LNCaP clone FGC (cell line): ENCODE measurements at places on chromosomes 7 and 10.

- no peak for DNase-seq
Measured at GRCh38 chr10:77905086-77905748, 21.3 kb downstream of the DLG5 start.

- no peak for DNase-seq
Measured at GRCh38 chr7:91033574-91033973, 230.7 kb upstream of the FZD1 start.

DNA sequence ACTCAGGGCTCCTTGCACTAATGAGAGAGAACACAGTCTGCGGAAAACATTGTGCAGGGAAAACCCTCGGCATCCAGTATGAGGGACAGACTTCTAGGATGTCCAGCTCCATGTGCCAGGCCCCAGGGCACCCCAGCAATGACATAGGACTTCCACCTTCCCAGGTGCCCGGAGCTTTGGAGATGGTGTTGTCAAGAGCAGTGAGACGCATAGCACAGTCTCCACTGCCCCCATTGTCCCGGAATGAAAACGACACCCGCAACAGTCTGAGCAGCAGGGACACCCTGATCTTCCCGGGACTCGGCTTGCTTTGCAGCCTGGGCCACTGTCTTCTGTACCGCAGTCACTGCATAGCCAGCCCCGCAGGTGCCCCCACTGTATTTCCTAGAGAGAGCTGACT is 339.2 kb upstream of the ADARB2 start:
- DNase-seq = no peak

DNA sequence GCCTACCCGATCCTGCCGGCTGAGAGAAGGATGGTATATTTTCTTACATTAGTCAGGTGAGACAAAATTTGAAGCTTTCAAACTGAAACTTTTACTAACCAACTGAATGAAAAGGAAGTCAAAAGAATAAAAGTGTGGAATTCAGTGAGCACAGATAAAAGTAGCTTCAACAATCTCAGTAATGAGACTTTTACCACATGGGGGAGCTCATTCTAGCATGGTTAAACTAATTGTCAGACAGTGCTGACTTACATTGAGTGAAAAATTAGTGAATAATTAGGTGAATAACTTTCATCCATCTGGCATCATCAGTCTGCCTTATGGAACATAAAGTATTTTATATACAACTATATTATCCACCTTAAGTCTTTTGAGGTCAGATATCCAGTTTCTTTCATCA is 8.4 kb downstream of the FAM237B start:
- no peak for DNase-seq

DNA sequence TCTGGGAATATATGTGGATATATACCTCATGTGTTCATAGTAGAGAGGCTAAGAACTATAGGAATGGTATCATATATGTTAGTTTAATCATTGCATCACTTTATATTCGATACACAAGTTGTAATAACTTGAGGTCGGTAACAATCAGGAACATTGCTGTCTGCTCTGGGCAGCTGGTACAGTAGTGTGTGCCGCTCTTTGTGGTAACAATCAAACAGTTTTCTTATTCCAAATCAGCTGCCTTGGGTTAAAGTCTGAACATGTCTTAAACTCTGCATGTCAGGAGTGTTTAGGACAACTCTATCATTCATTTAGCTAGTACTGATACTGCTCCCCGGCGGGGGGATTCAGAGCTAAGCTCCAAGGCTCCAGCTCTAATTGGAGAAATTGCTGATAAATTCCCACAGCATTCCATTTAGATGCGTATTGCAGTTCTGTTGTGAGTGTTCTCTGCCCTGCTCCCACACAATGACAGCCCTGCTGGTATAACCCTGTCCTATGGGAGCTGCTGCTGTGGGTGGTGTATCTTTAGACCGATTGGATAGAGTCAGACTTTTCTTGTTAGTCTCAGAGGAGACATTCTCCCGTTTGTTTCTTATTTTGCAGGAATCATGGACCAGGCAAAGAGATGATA is 707.5 kb upstream of the FZD8 start:
- no peak for DNase-seq

GRCh38 chr10:17669185-17669872 is 25.4 kb downstream of the STAM start:
- no peak for DNase-seq

DNA sequence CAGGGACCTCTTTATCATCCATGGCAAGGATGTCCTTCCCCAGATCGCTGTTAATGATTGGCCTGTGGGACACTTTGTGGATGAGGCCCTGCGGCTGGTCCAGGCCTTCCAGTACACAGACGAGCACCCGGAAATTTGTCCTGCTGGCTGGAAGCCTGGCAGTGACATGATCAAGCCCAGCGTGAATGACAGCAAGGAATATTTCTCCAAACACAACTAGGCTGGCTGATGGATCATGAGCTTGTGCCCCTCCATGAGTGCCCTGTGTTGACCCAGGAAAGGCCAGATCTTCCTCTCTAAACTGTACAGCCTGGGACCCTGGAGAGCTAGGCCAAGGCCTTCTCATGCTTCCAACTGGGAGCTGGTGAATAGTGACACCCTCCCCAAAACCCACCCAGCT is 124.1 kb downstream of the CUL2 start:
- peak; percentile 64 for DNase-seq

DNA sequence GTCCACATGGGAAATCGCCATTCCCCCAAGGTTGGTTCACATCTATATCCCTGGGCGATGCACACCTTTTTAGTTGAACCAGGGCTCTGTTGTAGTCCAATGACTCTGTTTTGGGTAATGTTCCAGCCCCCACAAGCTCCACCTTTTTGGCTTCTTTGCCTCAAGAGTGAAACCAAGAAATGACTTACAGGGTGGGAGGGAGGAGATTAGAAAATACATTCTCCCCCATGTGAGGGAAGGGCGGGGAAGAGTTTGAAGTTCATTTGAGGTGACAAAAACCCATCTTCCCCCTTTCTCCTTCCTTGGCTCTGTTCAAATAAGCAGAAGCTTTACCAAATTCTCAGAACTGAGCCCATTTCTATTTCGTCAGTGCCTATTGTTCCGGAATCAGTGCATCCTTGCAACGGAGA is 82.8 kb downstream of the GATA3 start:
- no peak for DNase-seq

GRCh38 chr7:116582806-116583444 is 58.1 kb downstream of the CAV1 start:
- DNase-seq = no peak

DNA sequence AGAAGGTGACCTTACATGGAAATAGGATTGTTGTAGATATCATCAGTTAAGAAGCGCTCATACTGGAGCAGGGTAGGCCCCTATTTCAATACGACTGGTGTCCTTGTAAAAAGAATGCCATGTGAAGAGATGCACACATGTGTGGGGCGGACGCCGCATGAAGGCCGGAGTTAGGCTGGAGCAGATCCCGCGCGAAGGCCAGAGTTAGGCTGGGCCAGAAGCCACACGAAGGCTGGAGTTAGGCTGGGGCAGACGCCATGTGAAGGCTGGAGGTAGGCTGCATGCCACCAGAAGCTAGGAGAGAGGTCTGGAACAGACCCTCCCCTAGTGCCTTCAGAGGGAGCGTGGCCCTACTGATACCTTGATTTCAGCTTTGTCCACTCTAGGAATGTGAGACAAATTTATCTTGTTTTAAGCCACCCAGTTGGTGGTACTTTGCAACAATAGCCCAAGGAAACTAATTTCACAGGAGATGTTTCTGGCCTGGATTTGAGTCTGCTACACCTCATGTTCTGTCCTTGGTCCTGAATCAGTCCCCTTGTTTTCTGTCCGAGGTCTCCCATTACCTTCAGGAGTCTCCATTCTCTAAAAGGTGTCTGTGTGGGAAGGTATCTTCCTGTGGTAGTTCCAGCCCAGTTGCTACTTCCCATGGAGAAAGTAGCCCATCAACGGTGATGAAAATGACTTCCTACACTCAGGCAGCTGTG is 585.8 kb downstream of the LRMDA start:
- no peak for DNase-seq

GRCh38 chr10:86644152-86644793 is 10.1 kb upstream of the OPN4 start:
- no peak for DNase-seq

DNA sequence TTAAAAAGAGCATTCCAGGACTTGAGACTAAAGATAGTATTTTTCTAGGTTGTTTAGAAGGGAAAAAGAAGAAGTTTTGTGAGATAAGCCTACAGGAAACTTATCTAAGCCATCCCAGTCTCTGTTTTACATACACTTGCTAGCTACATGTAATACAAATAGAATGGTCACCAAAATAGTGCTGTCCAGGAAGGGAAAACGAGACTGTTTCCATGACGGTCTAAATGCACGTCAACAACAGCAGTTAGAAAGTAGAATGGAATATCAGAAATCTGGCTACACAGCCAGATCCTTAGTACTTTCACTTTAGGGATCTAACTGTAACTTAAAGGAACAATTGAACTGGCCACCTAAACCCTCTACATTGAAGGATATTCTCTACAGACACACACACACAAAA is 117.6 kb downstream of the TSPAN12 start:
- DNase-seq = no peak

DNA sequence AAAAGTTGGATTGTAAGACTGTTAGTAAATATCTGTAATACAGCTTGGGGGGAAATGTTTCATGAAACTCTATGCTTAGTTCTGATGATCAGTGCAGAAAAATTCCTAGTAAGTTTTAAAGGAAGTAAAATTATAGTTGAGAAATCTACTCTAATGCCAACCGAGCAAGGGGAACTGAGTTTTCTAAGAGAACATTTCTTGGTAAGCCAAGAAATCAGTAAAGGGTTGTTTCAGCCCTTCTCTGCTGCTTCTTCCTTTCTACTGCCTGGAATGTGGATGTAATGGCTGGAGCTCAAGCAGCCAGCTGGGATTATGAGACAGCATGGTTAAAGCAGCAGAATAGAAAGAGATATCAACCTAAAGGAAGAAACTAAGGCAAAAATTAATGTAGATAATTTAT is 15.9 kb upstream of the AKR1B1 start:
- DNase-seq = no peak

DNA sequence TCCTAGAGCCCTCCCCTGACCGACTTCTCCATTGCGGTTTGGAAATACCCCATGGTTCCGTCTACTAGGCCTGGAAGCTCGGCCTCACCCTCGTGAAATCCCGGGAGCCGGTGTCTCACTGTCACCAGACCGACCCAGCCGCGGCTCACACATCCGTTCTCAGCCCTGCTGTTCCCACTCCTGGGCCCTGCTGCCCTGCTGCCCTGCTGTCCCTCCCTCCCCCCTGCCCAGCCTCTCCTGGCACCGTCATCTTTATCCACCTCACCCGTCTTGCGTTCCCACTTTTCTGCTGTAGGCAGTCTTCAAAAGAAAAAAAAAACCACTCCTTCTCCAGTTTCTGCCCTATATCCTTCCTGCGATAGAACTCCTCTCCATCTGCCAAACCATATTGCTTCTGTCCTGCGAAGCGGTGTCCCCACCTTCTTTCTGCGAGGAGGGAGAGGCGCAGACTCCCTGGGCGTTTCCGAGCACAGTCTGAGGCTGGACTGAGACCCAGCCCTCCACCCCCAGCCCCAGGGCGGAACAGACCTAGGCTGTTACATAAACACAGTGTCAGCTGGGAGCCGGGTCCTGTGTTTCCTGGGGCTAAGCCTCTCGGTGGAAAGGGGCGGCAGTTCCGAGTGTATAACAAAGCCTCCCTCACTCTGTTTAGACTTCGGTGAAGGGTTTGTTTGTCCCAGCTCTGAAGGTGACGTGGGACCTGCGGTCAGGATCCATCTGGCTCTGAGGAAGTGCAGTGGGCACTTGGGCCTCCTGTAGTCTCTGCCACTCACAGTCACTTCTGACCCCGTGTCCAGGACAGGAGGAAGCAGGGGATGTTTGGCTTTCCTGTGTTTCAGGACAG is 2.8 kb downstream of the AGAP3 start:
- DNase-seq = no peak

DNA sequence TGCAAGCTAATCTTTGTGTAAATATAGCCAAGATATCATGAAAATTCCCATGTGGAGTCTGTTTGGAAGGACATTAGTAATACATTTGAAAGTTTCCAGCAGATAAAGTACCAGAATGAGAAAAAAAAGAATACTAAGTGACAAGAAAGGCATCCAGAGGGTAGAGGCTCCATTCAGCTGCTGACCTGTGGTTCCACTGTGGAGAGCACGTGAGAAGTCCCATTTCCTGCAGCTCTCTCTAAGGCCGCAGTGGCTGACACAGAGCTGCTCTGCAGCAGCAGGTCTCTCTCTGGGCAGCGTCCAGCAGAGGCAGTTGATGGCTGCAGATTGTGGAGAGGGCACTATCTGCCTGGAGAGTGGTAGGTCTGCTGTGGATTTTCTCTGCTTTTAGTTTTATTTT is 100.1 kb upstream of the TMEM72 start:
- no peak for DNase-seq

GRCh38 chr7:2761801-2762497 is 73.9 kb downstream of the AMZ1 start:
- no peak for DNase-seq

GRCh38 chr7:90267263-90267858 is 22.4 kb downstream of the CFAP69 start:
- no peak for DNase-seq

GRCh38 chr10:73867126-73867807 is 7.1 kb downstream of the CAMK2G start:
- no peak for DNase-seq

- DNase-seq = peak; percentile 30
Measured at GRCh38 chr7:38147005-38147404, 31.0 kb upstream of the STARD3NL start.

GRCh38 chr7:95002775-95003174 is 95.4 kb downstream of the PPP1R9A start:
- no peak for DNase-seq

GRCh38 chr10:83289373-83289772 is 849.9 kb upstream of the GHITM start:
- DNase-seq = no peak

DNA sequence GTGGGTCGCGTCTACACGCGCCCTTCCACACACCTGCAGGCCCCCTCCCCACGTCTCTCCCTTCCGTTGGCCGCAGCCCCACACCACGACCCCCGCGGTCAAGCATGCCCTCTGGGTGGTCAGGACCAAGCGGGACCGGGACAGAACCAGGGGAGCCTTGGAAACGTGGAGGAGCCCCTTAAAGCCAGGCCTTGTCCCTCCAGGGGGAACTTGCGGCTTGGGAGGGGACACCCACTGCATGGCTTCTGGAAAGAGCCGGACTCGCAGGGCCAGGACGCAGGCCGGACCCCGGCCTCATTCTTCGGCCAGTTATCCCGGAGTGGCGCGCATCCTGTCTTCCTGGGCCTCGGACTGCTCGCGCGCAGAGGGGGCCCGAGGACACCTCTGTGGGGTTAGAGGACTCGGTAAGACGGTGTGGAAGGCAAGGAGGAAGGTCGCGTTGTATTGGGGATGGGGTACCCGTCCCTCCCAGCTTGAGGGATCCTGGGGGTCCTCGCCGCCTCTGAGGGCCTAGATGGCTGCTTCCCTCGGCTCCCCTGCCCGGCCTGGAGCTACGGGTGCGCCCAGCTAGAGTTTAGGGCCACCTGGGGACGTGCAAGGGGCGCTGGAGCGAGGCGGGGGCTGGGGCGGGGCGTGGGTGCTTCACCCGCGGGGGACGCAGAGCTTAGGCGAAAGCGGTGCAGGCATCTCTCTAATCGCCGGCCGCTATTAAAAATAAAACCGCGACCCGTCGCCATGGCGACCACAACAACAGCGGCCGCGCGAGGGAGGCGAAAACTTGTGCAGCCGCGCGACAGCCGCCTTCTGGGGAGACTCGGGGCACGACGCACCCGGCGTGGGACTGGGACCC is 1.8 kb upstream of the PDGFA start:
- no peak for DNase-seq

- no peak for DNase-seq
Measured at GRCh38 chr10:15642095-15642494, 77.6 kb downstream of the ITGA8 start.

- no peak for DNase-seq
Measured at GRCh38 chr7:105656922-105657521, 75.7 kb upstream of the EFCAB10 start.
